ENCODE measurements at places on chromosomes 12 and 14. TPM values are rescaled to one million over a fixed set of nuclear protein-coding genes. Genes with fewer than 3 reads are reported as not detected.

CAPZA3 gene
- not detected for total RNA-seq

CLEC1B gene
- total RNA-seq = not detected

NKX2-1 gene
- total RNA-seq = not detected

R3HDM2 gene
- total RNA-seq = 37.5 TPM

Data from mesangial cell (primary cell).